ENCODE measurements at places on chromosomes 3 and 15.

DNA sequence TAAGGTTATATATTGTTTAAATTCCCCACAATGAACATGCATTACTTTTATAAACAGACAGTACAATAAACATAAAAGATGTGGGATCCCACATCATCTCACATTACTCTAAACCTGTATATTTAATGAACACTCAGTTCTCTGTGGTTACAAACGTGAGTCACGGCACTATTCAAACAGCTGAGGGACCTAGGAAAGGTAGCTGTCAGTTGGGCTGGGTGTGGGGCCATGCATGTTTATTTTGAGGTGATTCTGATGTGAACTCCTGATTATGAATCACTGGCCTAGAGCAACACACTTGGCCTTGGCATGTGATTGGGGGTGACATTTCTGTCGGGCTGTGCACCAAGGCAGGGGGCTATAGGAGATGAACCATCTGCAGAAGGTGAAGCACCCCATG lies 147.6 kb upstream of the HACD2 start:
- DNase-seq, result no peak

GRCh38 chr3:194177141-194177540 lies 41.2 kb downstream of the HES1 start:
- no peak for DNase-seq

GRCh38 chr3:48411606-48412374 lies 18.1 kb downstream of the PLXNB1 start:
- no peak for DNase-seq

DNA sequence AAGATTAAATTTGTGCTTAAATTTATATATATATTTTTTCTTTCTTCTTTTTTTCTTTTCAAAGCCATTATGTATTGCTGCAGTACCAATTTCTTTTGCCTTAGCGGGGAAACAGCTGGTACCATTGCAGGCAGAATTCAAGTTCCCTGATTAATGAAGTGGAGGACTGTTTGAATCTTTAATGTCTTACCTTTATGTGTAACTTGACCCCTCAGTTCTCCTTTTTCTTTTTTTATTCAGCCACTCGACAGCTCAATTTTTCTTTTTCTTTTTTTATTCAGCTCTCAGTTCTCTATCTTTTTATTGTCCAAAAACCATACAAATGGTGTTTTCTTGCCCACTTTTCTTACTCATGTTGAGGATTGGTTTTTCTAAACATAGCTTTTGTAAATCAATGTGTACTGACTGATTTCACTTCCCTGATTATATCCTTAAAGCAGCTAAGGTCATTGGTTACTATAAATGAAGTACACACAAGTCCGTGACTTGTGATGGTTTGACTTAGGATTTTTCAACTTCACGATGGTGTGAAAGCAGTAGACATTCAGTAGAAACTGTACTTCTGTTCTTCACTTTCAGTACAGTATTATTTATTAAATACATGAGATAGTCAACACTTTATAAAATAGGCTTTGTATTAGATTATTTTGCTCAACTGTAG lies 22.8 kb downstream of the ATP2C1 start:
- no peak for DNase-seq

DNA sequence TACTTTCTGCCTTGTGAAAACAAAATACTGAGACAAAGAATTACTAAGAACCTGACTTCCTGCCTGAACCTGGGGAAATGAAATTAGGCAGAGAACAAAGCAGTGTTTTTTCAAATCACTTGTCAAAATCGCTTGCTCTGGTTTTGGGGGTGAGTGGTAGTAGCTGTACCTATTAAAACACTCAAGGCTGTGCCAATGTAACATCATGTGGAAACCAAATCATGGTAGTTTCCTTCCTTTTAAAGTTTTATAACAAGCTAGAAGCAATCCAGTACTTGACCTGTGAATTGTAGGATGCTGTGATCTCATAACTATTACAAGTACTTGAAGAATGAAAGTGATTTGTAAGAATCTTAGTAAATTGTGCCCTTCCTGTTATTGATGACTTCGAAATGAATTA lies 6.7 kb downstream of the CMTM8 start:
- peak; percentile 27 for DNase-seq

DNA sequence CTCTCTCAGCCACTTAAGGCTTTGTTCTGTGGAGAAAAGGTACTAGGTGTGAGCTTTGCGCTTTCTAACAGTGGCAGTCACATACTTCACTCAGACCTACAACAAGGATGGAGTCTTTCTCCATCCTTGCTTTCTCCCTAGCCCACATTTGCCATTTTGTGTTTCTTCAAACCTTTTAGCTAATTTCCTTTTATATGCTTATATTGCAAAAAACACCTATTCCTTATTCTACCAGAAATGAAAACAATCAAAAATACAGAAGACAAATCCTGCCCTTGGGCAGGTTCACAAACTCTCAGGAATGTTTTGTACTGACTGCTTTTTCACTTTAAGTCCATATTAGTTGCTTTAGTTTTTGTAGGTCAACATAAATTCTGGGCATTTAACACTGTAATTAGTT lies 914.2 kb downstream of the SQOR start:
- DNase-seq, result no peak

- DNase-seq, result no peak
Measured at GRCh38 chr3:196968233-196969133, at the start of gene PIGZ. Gene PIGZ (minus strand): TSS chr3:196968833. CDS start chr3:196952031, 16,802 bp downstream.

- DNase-seq, result peak; percentile 66
Measured at GRCh38 chr3:4976109-4976508, 3.1 kb upstream of the BHLHE40 start.

DNA sequence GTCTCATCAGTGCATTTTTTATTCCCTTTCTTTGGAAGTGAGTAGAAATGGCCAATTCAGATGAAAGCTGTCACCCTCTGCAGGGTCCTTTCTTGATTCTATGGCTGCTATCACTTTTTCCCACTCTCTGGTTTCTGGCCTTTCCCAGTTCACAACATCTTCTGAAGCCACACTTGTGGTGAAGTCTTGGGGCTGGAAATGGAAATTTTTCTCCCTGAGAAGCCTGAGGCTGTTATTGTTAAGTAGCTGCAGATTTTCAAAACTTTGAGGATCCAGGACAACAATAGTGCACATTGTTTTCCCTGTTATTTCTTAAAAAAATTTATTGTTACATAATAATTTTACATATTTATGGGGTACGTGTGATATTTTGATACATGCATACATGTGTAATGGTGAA lies 250.3 kb upstream of the RASGRP1 start:
- DNase-seq, result no peak

- no peak for DNase-seq
Measured at GRCh38 chr3:157275832-157276231, 115.9 kb upstream of the CCNL1 start.

GRCh38 chr3:66437341-66437929 lies 63.4 kb downstream of the LRIG1 start:
- DNase-seq, result no peak

- DNase-seq, result no peak
Measured at GRCh38 chr3:112822064-112823055, 24.3 kb downstream of the CD200R1L start.
